Stimulated activated CD8-positive, alpha-beta memory T cell treated with anti-CD3 and anti-CD28 coated beads, Interleukin-7, amount 100 ng/mL, for 48 hours (primary cell): ENCODE measurements at places on chromosomes 12 and 14.

GRCh38 chr12:84561351-84561750 is 351.2 kb downstream of the SLC6A15 start:
- no peak for DNase-seq

DNA sequence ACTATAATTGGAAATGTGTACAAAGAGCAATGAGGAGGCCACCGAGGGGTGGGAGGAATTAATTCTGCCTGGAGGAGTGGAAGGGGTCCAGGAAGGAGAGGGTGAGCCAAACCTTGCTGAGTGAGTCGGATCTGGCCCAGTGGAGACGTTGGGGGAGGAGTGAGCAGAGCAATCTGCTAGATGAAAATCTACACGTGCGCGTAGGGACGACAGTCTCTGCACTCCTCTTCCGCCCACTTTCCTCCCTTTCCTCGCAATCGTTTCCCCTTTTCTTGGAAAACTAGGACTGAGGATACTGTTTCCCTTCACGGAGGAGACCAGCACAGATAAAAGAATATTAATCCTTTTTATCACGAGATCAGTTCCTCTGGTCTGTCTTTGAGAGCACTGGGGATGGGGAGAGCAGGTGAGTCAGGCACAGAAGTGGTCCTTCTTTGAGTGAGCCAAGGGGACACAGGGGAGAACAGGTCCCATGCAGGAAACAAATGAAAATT is 2.9 kb upstream of the NAB2 start:
- DNase-seq: no peak

DNA sequence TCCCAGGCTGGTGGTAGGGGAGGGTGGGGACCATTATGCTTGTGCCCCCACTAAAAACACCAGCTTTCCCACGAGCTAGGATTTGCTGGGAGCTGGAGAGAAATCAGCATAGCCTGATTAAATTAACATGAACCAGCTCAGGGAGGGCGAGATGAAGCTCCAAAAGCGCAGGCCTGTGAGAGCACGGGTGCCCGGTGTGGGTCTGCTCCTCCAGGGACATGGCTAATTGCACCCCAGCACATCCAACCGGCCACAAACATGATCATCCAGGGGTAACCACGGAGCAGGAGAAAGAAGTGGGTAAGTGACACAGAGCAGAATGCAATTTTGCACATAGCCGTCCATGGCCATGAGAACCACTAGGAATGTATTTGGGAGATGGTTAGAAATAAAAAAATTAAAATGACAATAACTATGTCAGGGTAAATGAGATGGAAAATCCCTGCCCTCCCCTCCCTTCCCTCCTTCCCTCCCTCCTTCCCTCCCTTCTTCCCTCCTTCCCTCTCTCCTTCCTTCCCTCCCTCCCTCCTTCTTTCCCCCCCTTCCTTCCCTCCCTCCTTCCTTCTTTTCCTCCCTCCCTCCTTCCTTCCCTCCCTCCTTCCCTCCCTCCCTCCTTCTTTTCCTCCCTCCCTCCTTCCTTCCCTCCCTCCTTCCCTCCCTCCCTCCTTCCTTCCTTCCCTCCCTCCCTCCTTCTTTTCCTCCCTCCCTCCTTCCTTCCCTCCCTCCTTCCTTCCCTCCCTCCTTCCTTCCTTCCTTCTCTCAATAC is 26.9 kb downstream of the CLMN start:
- DNase-seq: no peak

DNA sequence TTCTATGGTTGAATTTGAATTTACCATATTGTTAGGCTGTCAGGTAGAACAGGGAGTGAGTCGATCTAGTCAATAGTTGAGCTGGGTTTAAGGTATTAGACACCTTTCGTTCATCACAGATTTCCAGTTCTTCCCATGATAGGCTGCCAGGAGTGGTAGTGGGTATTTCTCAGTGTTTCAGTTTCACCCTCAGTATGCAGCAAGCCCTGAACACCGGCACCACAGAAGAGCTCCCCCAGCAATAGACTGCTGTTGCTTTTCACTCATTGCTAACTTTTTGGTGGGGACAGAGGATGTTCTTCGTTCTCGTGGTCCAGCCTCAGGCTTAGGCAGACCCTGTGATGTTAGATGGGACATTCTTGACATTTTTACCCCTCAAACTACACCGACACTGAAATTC is 164.6 kb downstream of the PTPRO start:
- DNase-seq: no peak

GRCh38 chr12:104709692-104710435 is 248.2 kb downstream of the SLC41A2 start:
- DNase-seq: no peak

GRCh38 chr12:125503128-125503527 is 437.9 kb downstream of the AACS start:
- DNase-seq: no peak

- DNase-seq: no peak
Measured at GRCh38 chr12:57236925-57237595, 7.5 kb downstream of the SHMT2 start.

DNA sequence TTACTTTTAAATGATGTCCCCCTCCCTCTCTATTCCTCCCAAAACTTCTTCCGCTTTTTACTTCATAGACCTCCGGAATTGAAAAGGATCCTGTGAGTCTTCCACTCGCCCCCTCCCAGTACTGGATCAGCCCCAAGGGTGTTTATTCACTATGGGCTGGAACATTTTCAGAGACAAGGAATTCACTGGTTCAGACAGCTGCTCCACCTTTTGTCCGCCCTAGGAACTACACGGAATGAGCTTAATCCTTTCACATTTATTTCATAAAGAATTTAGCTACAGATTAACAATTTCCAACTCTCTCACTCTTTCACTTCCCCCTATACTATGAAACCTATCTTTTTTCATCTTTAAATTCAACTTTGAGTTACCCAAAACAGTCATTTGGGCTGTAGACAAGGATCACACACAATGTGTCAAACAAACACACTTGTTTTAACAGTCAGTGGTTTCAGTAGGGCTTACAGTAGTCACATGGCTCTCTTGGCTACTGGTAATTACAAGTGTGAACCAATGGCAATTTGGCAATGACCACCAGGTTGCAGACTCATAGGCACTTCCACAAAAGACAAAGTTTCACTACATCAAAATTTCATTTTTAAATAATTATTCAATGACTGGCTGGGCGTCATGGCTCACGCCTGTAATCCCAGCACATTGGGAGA is 20.6 kb downstream of the CNIH1 start:
- no peak for DNase-seq

DNA sequence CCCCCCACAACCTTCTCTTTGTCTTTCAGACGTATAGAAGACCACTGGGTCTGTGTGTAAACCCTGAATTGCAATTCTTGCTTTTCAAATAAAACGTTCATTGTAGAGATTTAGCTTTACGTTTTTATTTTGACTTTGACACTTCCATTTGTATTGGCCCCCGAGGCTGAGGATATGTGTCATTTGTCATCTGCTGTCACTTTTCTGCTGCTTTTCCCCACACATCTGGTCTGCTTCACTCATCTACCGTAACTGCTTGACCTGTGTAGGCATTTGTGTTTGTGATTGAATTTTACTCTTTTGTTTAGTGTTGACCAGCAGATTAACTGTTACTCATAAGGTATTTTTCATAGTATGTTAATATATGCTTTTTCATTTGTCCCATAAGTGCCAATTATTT is 157.2 kb upstream of the SYT10 start:
- no peak for DNase-seq

DNA sequence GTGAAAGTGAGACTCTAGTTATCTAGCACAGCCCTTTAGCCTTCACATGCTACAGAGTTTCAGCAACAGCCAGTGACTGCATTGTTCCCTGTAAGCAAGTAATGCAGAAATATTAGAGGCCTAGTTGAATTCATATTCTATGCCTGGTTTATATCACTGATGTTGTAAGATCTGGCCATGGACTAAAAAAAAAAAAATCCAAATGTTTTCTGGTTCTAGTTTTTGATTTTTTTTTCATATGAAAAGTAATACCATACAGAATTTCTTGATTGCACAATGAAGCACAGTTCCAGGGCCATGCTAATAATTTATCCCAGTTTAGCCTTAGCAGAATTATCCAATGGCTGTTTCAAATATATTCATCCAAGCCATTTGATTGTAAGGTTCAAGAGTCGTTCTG is 341.5 kb upstream of the DDHD1 start:
- no peak for DNase-seq

DNA sequence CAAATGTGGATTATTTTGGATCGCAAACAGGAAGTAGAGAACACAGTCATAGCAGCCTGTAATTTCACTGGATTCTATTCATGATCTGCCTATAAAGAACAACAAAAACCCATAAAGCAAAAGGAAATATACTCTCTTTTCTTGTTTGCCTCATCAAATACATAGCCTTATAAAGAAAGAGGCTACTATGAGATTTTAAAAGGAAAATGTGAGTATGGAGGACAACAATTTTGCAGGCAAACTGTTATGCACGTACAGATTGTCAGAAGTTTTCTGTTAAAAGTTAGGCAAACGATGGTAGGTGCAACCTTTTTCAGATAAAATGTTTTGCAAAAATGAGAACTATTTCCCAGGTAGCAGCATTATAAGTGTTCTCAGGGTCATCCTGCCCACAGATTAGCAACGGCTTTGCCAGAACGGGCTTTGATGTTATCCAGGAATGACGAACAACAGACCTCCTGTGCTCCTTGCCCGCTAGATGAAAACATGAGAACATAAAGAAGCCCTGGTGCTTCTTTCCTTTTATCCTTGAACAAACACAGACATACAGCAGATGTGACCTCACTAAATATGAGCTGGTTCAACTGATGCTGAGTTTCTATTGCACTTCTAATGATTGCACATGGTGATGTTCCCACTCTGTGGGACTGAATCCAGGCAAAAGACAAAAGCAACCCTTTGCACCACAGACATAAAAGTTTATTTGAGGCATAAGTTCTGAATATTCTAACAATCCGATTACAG is 88.1 kb downstream of the ITPR2 start:
- DNase-seq: no peak

GRCh38 chr14:63375769-63376168 is 57.0 kb upstream of the GPHB5 start:
- no peak for DNase-seq

GRCh38 chr14:31025367-31026076 is at the start of gene AP4S1:
TSS of gene AP4S1 (plus strand) at chr14:31025649. CDS start at chr14:31066197, 40,548 bp downstream.
- DNase-seq: peak; percentile 5

- no peak for DNase-seq
Measured at GRCh38 chr12:87848248-87848868, 180.8 kb downstream of the C12orf50 start.

GRCh38 chr12:31859232-31859977 is 99.8 kb upstream of the RESF1 start:
- DNase-seq: no peak

DNA sequence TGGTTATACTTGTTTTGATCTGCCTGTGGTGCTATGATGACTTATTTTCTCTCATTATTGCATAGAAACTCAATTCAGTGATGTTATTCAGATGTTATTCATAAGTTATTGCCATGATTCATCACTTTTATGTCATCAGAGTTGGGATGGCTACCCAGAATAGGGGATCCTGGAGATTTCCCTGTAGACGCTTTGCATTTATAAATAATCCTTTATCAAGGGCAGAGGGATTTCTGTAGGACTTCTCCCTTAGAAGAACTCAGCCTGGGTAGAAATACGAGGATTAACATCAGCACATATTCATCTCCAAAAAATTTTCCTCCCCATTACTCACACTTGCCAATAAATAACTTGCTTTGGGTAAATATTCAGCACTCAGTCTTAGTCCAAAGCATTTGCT is 4.9 kb downstream of the GPRC5A start:
- DNase-seq: no peak
